Foreskin keratinocyte (primary cell): ENCODE measurements at places on chromosomes 16 and 17. TPM values are rescaled to one million over a fixed set of nuclear protein-coding genes. Genes with fewer than 3 reads are reported as not detected.
A peak's percentile ranks its signal among the peaks of the same experiment; 100 is the strongest.

DNA sequence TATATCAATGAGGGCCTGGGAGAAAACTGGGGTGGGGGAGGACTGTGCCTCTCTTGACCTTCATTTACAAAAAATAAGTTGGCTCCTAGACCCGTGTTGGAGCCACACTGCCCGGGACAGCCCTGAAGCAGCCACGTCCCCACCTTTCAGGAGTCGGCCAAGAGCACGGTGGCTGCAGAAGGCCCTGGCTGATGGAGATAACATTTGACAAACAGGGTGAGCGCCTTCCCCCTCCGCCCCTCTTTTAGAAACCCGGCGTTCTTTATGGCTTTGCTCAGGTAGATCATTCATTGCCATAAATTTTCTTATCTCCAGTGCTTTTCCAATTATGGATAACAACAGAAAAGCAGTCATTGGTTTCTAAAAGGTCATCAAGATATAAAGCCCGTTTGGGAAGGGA, 398.1 kb upstream of the TNRC6C start:
- no peak for DNase-seq

GTF3C1 gene
- 50.4 and 58.2 TPM in 2 replicates for polyA plus RNA-seq

DNA sequence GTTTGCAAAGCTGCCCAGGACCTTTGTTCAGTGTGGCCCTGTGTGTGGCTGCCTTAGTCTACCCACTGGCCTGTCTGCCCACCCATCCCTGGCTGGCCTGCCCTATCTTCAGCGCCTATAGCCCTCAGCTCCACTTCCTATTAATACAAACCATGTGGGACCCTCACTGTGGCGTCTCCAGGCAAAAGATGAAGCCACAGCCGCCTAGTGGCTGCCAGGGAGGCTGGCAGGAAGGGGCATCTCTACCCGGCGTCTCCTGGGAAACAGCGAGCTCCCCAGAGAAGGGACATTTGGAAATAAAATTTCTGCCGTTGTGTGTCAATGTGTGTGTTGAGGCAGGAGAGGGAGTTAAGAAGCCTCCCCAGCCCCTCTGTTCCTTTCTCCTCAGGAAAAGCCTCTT, 31.5 kb downstream of the NEUROD2 start:
- DNase-seq, result no peak

DNA sequence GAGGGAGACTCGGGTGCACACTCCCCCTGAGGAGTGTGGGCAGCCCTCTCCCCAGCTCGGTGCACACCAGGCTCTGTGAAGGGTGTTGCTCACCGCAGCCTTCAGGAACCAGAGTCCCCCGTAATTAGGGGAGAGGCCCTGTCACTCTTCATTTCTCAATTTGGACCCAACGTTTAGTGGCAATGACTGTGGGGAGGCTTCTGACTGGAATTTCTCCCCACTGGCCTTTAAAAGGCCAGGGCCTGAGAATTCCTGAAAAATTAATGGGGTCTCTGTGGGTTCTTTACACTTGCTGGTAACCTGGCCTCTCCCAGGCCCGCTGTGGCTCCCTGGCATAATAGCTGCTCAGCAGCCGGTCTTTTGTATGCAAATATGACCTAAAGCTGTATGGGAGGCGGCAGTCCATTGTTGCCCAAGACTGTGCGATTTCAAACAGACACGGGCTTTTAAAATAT, 209.7 kb downstream of the MSI2 start:
- DNase-seq, result no peak

TMC8 gene
- polyA plus RNA-seq, result 0.07 and 0.16 TPM in 2 replicates

- no peak for DNase-seq
These were observed 273.1 kb upstream of the CCL2 start for GRCh38 chr17:33981711-33982601.

PDK2 gene
- polyA plus RNA-seq, result 6.9 and 7.5 TPM in 2 replicates

DNA sequence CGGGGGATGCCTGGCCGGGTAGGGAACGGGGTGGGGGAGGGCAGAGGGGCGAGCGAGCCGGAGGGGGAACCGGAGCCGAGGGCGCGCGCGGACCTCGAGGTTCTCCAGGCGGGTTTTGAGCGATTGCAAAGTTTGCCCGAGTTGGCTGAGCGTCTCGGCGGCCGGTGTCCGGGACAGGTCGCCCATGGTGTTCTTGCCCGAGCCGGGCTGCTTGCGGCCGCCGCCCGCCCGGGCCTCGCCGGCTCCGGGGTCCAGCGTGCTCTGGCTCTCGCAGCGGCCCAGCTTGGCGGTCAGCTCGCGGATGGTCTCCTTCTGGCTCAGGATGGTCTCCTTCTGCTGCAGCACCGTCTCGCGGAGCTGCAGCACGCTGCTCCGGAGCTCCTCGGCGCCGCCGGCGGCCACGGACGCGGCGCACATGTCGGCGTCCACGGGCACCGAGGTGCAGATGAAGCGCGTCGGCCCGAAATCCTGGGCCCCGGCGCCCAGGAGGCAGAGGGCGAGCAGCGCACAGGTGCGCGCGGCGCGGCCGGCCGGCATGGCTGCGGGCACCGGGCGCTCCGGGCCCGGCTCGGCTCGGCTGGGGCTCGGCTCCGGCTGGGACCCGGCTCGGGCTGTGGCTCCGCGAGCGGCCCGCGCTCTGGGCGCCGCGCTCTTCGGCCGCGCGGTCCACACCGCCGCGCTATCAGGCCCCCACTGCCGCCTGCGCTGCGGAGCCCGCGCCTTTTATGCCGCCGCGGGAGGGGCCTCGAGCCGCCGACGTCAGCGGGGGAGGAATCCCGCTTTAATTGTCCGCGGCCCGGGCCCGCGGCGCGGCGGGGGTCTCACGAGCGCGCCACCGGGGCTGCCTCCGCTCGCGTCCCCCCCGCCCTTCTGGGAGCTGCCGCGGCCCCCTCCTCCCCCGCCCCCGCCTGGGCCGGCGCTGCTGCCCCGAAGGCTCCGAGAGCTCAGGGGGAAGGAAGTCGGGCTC, at the start of gene NPTX1:
NPTX1 (minus strand) TSS at position 698 of the 967 bp plus-strand sequence; CDS start at position 537, 161 bp downstream.
- peak; percentile 6 for DNase-seq

GRCh38 chr16:30010844-30011713, at the start of gene DOC2A:
TSS of gene DOC2A (minus strand) at chr16:30011027. CDS start at chr16:30010222, 805 bp downstream.
- DNase-seq, result no peak

GRCh38 chr16:65037556-65037955, 84.3 kb downstream of the CDH11 start:
- no peak for DNase-seq

DNA sequence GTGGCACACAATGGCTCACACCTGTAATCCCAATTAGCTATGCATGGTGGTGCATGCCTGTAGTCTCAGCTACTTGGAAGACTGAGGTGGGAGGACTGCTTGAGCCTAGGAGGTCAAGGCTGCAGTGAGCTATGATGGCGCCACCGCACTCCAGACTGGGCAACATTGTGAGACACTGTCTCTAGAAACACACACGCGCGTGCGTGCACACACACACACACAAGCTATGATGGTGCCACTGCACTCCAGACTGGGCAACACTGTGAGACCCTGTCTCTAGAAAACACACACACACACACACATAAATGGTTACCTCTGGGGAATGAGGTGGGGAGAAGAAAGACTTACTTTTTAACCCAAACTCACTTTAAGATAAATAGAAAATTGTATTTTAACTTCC, 16.4 kb downstream of the FBXL20 start:
- DNase-seq, result no peak

GRCh38 chr17:29591737-29592608, 959 bp upstream of the ANKRD13B start:
- DNase-seq, result peak; percentile 70

DNA sequence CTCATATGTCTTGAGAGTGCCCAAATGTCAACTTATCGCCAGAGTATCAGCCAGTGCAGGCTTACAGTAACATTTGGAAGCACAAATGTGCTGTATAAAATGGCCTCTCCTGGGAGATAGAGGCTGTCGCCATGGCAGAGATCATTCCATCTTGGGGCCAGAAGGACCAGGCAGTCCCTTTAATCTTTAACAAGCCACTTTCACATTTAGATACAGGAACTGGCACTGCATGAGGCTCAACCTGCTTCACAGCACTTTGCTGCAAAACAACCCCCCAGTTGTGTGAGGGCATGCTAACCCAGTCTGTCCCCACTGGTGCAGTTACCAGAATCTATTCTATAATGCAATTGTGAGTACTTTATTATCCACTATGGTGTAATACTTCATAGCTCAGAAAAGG, 4.7 kb upstream of the RFFL start:
- DNase-seq, result no peak

SLFN14 gene
- not detected in 2 replicates for polyA plus RNA-seq

- DNase-seq, result no peak
These were observed 7.2 kb downstream of the WFIKKN2 start for GRCh38 chr17:50842506-50843149.

- no peak for DNase-seq
These were observed at the start of gene SNX20 for GRCh38 chr16:50681021-50681885. TSS of gene SNX20 (minus strand) at chr16:50681312. CDS start at chr16:50677526, 3,786 bp downstream.

- DNase-seq, result no peak
These were observed 188.7 kb downstream of the HS3ST3A1 start for GRCh38 chr17:13413001-13413400.

C1QTNF8 gene
- not detected in 2 replicates for polyA plus RNA-seq

DNA sequence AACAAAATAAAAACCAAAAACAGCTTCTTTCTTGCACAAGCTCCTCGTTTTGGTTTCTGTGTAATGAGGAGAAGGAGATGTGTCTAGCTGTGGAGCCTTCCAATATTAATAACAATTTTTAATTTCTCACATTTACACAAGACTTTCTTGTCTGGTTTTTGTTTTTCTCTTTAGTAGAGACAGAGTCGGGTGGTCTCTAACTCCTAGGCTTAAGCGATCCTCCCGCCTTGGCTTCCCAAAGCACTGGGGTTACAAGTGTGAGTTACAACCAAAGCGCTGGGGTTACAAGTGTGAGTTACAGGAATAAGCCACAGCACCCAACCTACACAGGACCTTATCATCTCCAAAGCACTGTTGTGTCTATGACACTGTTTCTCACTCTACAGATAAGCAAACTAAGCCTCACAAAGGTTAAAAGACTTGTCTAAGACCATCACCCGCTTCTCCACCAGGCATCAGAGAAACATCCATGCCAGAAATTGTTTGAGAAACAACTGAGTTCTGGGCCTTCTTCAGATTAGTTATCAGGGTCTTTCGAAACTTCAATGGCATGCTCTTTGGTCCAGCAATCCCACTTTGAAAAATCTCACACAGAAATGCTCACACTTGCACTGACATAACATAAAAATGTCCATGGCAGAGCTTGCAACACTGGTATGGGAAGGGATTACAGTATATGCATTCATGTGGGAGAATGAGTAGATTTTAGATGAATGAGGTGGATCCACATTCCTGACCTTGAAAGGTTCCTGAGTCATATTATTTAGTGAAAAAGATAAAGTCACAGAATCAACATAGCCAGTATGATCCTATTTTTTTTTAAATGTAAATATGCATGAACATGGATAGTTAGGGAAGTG, 3.9 kb downstream of the ABAT start:
- peak; percentile 91 for DNase-seq

PRSS27 gene
- polyA plus RNA-seq, result 0.20 and 0.25 TPM in 2 replicates

GRCh38 chr17:29240968-29241963, 5.4 kb upstream of the CRYBA1 start:
- peak; percentile 96 for DNase-seq

HEATR9 gene
- polyA plus RNA-seq, result not detected in 2 replicates

GRCh38 chr16:89442990-89443726, 47.2 kb downstream of the ANKRD11 start:
- peak; percentile 97 for DNase-seq

- peak; percentile 73 for DNase-seq
These were observed 4.6 kb downstream of the DHX58 start for GRCh38 chr17:42107597-42108576.

- DNase-seq, result no peak
These were observed 1.7 kb downstream of the EPOP start for GRCh38 chr17:38672788-38673706.

GRCh38 chr16:80084614-80085013, 456.2 kb upstream of the DYNLRB2 start:
- peak; percentile 67 for DNase-seq

GRCh38 chr17:56675876-56676660, 82.6 kb downstream of the NOG start:
- no peak for DNase-seq

- no peak for DNase-seq
These were observed 70.3 kb upstream of the NOL11 start for GRCh38 chr17:67647482-67647881.

PPL gene
- polyA plus RNA-seq, result 14.0 and 16.4 TPM in 2 replicates

- DNase-seq, result no peak
These were observed 1.3 kb downstream of the PSMD12 start for GRCh38 chr17:67364847-67365737.
